Hepatocyte (in vitro differentiated cells): ENCODE measurements at places on chromosomes 1 and 21. TPM values are rescaled to one million over a fixed set of nuclear protein-coding genes. Genes with fewer than 3 reads are reported as not detected.

The OR2T35 gene
- not detected in 2 replicates for total RNA-seq

DNA sequence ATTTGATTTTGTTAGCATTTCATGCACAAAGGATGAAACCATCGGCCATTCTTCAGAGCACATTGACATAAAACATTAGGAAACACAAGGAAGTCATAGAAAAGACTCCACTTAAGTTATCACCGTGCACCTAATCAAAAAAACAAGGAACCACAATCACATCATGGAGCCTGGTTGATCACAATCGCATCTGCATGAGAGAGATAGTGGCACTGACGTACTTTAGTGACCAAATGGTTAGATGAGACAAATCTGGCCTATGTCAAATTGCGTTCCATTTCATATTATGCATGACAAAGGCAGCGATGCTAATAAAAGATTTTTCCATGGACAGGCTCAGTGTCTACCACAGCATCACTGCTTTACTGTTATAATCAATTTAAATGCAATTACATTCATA lies 571.8 kb upstream of the ADGRL2 start:
- DNase-seq, result no peak

DNA sequence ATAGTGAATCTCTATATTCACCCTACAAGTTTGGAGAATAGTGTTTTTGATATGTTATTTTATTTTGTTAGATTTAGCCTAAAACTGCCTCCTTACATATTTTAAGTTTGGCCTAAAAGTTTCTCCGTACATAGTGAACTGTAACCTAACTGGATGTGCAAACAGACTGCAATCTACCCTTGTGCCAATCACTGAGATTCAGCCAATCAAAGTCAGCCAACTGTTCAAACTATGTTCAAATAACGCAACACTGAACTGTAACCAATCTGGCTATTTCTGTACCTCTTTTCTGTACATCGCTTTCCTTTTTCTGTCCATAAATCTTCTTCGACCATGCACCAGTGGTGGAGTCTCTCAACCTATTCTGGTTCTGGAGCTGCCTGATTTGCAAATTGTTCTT lies 11.8 kb upstream of the DMRTB1 start:
- DNase-seq, result no peak

- DNase-seq, result no peak
Observed at GRCh38 chr1:223811634-223812101, 34.1 kb downstream of the TP53BP2 start.

DNA sequence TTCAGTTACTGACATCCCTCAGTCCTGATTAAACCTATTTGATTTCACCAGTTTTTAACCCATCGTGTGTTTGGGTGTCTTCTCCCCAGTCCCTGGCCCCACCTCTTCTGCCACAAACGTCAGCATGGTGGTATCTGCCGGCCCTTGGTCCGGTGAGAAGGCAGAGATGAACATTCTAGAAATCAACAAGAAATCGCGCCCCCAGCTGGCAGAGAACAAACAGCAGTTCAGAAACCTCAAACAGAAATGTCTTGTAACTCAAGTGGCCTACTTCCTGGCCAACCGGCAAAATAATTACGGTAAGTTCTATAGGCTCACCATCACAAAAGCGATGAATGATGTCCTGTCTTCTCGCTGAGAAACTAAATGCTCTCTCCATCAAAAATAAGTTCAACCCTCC lies 28.7 kb downstream of the NBPF3 start:
- DNase-seq, result peak; percentile 26

The F11R gene
- 140 and 180 TPM in 2 replicates for total RNA-seq

GRCh38 chr1:53643881-53644390 lies 95.0 kb downstream of the GLIS1 start:
- DNase-seq, result no peak

The HPDL gene
- 3.9 and 6.2 TPM in 2 replicates for total RNA-seq

The CFHR4 gene
- total RNA-seq, result 2.1 and 3.4 TPM in 2 replicates

GRCh38 chr1:171736196-171736595 lies 5.7 kb downstream of the VAMP4 start:
- DNase-seq, result no peak

DNA sequence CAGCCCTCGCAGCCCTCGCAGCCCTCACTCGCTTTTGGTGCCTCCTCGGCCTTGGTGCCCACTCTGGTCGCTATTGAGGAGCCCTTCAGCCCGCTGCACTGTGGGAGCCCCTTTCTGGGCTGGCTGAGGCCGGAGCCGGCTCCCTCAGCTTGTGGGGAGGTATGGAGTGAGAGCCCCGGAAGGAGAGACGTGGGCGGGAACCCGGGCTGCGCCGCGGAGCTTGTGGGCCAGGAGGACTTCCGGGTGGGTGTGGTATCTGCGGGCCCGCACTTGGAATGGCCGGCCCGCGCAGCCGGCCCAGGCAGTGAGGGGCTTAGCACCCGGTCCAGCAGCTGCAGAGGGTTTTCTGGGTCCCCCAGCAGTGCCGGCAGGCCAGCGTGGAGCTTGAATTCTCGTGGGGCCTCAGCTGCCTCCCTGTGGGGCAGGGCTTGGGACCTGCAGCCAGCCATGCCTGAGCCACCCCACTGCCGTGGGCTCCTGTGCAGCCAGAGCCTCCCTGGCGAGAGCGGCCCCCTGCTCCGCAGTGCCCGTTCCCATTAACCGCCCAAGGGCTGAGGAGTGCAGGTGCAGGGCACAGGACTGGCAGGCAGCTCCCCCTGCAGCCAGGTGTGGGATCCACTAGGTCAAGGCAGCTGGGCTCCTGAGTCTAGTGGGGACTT lies 9.9 kb upstream of the CFHR2 start:
- no peak for DNase-seq

DNA sequence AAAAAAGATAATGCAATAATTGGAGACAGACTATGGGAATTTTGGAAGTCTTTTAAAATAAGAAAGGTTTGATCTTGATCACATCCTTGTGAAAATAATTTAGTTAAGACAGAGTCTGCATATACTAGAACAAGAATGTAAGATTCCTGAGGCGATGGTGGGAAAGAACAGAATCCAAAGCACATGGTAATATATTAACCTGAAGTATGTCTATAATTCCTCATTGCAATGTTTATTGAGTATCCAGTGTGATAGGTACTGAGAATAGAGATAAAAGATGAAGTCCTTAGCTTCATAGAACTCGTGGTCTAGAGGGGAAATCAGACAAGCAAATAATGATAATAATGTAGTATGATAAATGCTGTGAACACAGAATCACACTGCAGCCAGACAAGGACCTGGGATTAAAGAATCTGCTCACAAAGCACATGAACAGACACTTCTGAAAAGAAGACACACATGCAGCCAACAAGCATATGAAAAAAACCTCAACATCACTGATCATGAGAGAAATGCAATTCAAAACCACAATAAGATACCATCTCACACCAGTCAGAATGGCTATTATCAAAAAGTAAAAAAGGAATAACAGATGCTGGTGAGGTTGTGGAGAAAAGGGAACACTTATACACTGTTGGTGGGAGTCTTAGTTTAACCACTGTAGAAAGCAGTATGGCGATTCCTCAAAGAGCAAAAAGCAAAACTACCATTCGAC lies 6.9 kb upstream of the ANGPTL3 start:
- no peak for DNase-seq

The USF1 gene
- total RNA-seq, result 62.1 and 85.1 TPM in 2 replicates

The RHCE gene
- 1.4 and 8.8 TPM in 2 replicates for total RNA-seq

The CD1E gene
- not detected in 2 replicates for total RNA-seq

The ATG4C gene
- 8.3 and 10.6 TPM in 2 replicates for total RNA-seq

DNA sequence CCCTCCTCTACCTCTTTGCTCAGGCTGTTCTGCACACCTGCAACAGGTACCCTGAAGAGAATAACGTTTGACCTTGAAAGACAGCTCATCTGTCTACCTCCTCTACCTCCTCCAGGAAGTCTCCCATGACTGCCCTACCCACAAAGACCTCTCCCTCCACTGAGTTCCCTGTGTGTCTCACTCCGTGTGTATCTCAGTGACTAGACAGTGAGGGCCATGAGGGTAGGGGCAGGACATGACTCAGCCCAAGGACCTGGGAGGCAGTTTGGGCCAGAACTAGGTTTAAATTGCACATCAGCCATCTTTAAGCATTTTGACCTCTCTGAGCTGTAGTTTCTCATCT lies 32.0 kb upstream of the LRP8 start:
- no peak for DNase-seq

The TTC24 gene
- total RNA-seq, result not detected in 2 replicates

DNA sequence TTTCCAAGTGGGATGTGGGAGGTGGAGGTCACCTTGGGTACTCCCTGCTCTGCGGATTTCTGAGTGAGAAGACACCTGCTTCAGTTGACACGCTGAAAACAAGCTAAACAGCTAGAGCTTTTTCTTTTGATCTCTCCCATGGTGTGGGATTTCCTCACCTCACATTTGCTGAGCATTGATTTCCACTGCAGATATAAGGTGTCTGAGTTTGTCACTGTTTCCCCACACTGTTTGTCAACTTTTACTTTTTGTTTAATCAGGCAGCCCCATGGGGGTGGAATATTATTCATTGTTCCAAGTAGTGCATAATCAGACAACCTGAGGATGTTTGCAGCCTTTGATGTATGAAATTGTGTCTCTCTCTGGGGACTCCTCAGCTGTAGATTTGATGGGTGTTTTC lies 49.5 kb downstream of the FASLG start:
- DNase-seq, result no peak

The GSTM1 gene
- 19.9 and 21.1 TPM in 2 replicates for total RNA-seq

DNA sequence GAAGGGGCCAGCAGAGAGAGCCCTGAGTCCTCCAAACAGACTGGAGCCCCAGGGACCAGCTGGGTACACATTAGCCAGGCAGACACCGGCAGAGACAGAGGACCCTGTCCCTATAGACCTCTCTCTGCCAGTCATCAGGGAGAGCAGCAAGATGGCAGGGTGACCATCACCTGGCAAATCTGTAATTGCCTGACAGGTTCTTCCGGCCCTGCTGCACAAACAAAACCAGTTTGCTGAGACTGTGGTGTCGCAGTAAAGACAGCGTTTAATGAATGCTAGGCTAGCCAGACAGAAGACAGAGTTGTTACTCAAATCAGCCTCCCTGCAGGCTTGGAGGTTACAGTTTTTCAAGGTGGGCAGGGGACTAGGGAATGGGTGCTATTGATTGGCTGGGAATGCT lies 618.9 kb downstream of the NPHP4 start:
- DNase-seq, result no peak

- no peak for DNase-seq
Observed at GRCh38 chr1:228293816-228294500, 86.1 kb downstream of the OBSCN start.

- no peak for DNase-seq
Observed at GRCh38 chr1:214976665-214977064, 105.9 kb upstream of the KCNK2 start.

The ZBTB8A gene
- 5.1 and 5.7 TPM in 2 replicates for total RNA-seq

GRCh38 chr21:35222541-35222941 lies 173.4 kb upstream of the RUNX1 start:
- DNase-seq, result no peak

The FAM131C gene
- 3.3 and 3.5 TPM in 2 replicates for total RNA-seq

The CFAP107 gene
- total RNA-seq, result not detected in 2 replicates

The AMY1C gene
- not detected in 2 replicates for total RNA-seq

DNA sequence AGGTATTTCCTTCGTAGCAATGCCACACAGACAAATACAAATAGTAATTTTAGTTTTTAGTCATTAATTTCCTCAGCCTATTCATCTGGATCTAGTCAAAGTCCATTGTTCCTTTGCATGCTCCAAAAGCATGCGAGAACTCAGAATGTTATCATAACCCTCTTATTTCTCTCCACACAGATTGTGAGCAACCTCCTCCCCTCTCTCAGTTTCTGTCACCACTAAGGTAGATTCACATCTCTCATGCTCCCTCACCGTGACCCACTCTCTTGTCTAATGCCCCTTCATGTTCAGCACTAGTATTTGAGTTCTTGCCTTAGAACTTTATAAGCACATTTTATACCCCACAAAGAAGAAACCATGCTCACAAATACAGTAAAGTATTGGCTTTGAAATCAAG lies 582.4 kb downstream of the PLA2G4A start:
- no peak for DNase-seq

GRCh38 chr1:111656086-111657017 lies 36.8 kb downstream of the RAP1A start:
- peak; percentile 44 for DNase-seq

The SV2A gene
- total RNA-seq, result 4.5 and 5.0 TPM in 2 replicates

The KIF17 gene
- total RNA-seq, result 0.23 and 0.36 TPM in 2 replicates

DNA sequence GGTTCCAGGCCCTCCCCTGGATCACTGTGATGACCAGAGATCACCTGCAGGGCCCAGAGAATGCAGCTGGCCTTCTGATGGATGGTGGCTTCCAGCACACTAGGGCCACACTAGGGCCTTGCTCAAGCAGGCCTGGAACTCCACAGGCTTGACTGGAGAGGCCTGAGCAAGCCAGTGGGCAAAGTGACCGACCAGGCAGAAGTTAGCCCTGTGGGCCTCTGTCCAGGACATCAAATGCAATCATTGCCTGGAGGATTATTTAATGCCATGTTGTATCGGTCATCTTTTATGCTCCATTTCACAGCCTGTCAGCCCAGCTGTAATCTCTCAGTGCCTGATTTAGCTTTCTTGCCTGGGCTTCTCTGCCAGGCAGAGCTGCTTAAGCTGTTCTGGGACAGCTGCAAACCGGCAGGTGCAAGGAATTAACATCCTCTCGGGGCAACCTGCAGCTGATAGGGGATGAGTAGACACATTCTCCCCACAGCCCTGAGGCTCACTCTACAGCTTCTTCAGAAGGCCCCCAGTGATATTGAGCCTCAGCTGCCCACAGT lies 17.7 kb downstream of the NENF start:
- DNase-seq, result no peak

DNA sequence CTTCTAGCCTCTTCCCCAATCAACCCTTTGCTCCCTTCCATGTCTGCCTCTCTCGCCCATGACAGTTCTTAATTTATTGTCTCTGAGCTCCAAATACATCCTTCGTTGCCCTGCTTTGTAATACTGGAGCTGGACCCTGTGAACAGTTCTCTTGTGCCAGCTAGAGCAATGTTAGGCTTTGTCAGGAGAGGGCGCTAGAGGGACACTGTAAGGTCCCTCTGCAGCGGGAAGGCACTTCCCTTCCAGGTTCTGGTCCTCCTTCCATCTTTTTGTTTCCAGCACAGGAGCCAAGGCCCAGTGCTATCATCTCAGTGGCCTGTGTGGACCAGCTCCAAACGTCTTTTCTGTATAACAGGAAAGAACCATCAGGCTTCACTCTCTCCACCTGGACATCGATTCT lies 95.9 kb downstream of the PTPRU start:
- peak; percentile 66 for DNase-seq

GRCh38 chr1:5994713-5995621 lies 2.7 kb upstream of the NPHP4 start:
- no peak for DNase-seq

- DNase-seq, result peak; percentile 83
Observed at GRCh38 chr21:32403201-32403777, 9.2 kb upstream of the EVA1C start.

The ANGPTL7 gene
- 19.7 and 25.6 TPM in 2 replicates for total RNA-seq

DNA sequence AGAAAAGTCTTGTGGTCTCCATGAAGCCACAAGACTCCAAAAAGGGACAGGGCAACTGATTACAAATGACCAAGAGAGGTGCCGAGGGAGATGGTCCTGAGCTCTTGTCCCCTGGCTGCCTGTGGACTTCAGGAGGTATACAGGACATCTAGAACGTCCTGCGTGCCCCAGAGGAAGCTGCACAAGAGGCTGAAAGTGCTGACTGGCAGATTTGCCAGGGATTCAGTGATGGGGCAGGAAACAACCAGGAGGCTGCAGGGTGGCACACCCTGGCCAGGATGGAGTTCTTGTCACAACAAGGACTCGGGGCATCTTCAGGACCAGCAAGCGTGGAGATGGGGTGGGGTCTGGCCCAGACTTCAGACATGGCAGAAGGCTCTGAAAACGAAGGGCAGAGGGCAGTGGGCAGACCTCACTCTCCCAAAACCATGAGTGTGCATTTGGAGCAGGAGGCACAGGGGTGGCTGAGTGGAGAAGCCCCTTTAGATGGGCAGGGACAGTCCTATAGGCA lies 13.4 kb upstream of the PKP1 start:
- DNase-seq, result no peak

The LCE2C gene
- not detected in 2 replicates for total RNA-seq

- no peak for DNase-seq
Observed at GRCh38 chr21:45532826-45533360, 9.3 kb downstream of the SLC19A1 start.
